ENCODE measurements at places on chromosomes 13 and 19.

DNA sequence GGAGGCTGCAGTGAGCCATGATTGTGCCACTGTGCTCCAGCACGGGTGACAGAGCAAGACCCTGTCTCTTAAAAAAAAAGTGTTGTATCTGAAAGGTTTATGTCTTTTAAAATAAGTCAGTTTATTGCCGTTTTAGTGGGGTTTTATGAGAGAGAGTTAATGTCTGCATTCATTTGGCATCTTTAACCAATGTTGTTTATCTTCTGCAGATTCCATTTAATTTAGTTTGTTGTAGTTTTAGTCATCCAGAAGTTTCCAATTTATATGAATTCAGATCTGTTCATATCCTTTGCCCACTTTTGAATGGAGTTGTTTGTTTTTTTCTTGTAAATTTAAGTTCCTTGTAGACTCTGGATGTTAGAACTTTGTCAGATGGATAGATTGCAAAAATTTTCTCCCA is 36.7 kb upstream of the LPAR6 start:
- DNase-seq: no peak

DNA sequence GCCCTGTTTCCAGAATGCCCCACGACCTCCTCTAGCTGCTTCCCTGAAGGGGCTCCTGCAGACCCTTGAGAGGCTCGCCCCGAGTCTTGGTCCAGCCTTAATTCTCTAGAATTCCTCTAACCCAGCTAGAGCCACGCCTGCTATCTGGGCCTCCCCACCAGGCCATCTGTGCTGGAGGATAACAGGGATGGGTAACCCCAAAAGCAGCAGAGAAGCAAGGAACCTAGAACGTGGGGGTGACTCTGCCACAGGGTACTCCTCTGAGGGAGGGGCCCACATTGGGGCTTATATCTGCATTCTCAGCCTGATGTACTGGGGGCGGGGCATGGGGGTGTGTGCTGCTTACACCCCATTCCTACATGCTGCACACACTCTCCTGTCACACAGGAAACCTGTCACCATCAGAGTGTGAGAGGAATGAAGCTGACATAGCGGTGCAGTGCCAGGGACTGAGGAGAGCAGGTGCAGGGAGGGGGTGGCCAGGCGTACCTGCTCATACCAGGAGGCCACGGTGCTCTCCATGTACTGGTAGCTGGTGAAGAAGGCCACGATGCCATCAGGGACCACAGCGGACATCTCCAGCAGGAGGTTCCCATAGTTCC is 13.8 kb downstream of the KLC3 start:
- no peak for DNase-seq

DNA sequence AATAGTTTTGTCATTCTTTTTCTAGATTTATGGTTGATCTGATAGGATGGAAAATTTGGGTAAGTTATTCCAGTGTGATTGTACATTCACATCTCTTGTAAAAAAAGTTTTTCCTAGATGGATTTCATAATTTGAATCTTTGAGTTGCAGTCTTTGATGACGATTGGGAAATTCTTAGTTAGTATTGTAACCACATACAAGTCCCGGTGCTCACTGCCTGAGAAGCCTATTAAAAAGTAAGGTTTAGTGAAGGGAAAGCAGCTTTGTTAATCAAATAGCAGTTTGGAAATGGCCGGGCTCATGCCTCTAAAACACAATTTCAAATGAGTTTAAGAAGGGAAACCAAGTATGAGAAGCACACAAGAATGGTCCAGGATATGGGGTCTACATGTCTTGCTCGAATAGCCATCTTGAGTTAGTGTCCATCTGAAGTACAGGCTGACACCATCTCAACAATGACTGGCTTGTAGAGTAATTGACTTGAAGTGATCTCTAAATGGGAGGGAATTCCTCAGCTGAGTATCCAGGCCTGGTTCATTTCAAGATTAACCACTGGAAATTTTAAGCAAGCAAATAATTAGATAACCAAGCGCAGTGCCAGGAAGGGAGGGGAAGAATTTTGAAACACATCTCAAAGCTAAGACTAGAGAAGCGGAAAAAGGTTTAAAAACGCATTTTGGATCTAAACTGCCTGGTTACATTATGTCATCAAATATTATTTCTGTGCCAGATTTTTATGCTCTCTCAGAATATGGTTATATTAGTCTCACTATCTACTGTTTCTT is 1145.6 kb upstream of the MIR17HG start:
- no peak for DNase-seq

GRCh38 chr19:11560404-11561051 is 1.5 kb upstream of the ELOF1 start:
- peak; percentile 74 for DNase-seq

GRCh38 chr19:34269968-34270621 is 15.7 kb downstream of the GARRE1 start:
- peak; percentile 88 for DNase-seq

- no peak for DNase-seq
These were observed 127.2 kb downstream of the CRYL1 start for GRCh38 chr13:20398459-20398858.

DNA sequence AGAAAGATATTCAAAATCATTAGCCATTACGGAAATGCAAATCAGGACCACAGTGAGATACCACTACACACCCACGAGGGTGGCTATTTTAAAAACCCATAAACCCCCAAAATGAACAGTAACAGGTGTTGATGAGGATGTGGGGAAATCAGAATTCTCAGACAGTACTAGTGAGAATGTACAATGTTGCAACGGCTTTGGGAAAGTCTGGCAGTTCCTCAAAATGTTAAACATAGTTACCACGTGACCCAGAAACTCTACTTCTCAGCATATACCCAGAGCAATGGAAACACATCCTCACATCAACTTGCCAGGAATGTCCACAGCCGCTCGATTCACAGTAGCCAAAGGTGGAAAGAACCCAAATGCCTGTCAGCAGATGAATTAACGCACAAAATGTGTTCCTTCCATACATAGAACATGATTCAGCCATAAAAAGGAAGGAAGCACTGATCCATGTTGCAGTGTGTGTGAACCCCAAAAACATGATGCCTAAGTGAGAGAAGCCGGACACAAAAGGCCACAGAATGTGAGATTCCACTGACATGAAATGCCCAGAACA is 7.0 kb downstream of the PLVAP start:
- no peak for DNase-seq

GRCh38 chr13:109400624-109401257 is 385.6 kb downstream of the IRS2 start:
- no peak for DNase-seq

DNA sequence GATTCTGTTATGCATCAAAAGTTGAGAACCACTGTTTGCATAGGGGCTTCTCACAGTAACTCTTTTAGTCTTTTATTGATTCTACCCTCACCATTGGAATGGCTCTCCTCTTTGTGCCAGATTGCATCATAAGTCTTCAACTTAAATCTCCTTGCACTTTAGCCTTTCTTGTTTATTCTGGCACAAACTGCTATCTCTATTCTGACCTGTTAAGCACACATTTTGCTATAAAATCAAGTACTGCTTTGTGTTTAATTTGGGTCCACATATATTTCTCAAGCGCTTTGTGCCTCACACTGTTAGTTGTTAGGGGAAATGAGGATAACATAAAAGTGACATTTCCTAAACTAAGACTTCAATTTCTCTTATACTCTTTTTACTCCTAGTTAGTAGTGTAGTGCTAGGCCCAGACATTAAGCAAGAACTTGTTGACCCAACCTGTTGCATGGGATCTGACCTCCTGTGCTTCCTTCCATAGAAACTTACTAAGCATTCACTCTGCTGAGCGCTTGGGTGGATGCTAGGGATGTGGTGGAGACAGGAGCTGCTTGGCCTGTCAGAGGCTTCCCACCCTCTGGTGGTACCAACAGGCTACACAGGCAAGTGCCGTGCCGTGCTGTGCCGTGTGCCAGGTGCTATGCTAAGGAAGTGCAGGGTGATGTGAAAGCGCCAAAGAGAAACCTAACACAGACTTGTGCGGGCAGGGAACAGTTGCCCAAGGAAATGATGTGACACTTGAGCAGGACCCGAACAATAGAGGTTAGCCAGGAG is 1.2 kb downstream of the UTP14C start:
- DNase-seq: no peak

- DNase-seq: no peak
These were observed 29.7 kb downstream of the MCF2L start for GRCh38 chr13:112998521-112999280.

DNA sequence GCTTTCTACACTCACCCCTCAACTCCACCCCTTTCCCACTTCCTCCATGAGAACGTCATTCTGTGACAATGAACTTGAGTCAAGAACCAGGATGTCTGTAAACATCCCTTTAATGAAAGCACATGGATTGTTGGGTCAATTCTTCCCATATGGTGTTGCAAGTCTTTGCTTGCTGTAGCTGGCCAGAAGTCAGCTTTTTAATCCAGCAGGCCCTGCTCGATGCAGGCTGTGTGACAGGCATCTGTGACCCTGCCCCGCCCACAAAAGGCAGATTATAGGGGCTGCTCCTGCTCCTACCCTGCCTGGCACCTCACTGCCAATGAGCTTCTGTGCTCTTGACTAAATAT is 78.0 kb downstream of the STARD13 start:
- no peak for DNase-seq

- DNase-seq: no peak
These were observed 44.0 kb downstream of the ATP11A start for GRCh38 chr13:112733661-112734379.

DNA sequence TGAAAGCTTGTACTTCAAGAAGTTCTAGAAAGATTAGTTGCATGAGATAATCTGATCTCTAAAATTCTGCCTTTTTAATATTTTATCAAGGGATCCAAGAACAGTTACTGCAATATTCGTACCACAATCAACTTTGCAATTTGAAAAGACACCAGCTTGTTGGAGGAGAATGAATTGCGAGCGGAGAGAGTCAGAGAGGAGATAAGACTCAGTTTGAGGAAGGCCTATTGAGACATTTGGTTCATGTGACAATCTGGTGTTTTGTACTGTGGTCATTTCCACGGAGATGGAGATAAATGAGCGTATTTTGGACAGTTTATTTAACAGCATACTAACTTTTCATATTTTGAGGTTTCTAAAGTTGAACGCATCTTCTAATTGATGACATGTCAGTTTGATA is 1276.0 kb downstream of the EFNB2 start:
- DNase-seq: no peak

GRCh38 chr13:38872693-38873092 is 117.9 kb downstream of the STOML3 start:
- no peak for DNase-seq

- no peak for DNase-seq
These were observed 30.2 kb upstream of the C19orf12 start for GRCh38 chr19:29745253-29745652.

GRCh38 chr19:16627193-16627927 is 644 bp downstream of the MED26 start:
- DNase-seq: peak; percentile 66

DNA sequence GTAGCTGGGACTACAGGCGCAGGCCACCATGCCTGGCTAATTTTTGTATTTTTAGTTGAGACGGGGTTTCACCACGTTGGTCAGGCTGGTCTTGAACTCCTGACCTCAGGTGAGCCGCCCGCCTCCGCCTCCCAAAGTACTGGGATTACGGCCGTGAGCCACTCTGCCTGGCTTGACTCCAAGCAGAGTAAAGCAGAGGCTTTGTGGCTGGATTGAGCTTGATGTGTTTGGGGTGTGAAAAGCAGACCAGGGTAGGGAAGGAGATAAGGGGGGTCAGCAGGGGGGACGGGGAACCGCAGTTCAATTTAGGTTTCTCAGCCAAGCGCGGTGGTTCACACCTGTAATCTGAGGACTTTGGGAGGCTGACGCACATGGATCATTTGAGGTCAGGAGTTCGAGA is 4.2 kb upstream of the CLPP start:
- DNase-seq: no peak

GRCh38 chr19:35140207-35140961 is 1.8 kb downstream of the FXYD1 start:
- DNase-seq: no peak

- DNase-seq: no peak
These were observed 780 bp upstream of the TSPAN16 start for GRCh38 chr19:11295180-11295579.

DNA sequence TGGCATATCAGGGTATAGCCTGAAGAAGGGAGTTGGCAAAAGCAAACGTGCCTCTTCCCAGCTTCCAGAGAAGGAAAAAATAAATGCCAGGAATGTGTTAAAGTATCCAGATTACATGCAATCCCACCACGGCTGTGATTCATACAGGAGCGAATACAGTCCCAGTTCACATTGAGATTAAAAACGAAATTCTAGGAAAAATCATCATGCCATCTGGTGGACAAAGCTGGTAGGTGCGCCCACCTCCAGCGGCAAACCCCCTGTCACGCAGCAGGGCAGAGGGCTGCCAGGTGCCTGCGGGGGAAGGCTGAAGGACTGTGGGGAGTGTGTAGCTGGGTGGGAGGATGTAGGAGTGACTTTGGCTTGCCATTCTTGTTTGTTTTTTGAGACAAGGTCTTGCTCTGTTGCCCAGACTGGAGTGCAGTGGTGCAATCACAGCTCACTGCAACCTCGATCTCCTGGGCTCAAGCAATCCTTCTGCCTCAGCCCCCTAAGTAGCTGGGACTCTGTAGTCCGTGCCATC is 6.4 kb upstream of the DMWD start:
- peak; percentile 85 for DNase-seq

- peak; percentile 30 for DNase-seq
These were observed 54.1 kb upstream of the ADGRE1 start for GRCh38 chr19:6833166-6833790.

DNA sequence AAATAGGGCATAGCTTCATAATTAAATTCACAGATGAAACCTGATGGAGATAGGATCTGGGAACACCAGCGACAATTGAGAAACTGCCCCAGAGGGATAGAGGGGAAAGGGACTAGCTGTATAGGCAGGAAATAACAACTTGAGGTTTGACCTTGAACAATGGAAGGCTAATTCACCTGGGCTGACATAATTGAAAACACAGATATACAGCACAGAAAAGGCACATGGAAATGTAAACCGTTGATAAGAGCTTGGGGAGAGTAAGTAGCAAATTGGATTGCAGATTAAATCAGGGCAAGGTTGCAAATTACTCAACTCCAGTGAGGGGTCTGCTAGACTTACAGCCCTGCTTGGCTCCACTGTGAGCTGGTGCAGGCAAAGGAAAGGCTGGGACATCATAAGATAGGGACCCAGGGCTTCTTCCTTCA is 246.7 kb downstream of the DLEU7 start:
- DNase-seq: no peak

- no peak for DNase-seq
These were observed 368 bp downstream of the KCNC3 start for GRCh38 chr19:50328873-50329145.

DNA sequence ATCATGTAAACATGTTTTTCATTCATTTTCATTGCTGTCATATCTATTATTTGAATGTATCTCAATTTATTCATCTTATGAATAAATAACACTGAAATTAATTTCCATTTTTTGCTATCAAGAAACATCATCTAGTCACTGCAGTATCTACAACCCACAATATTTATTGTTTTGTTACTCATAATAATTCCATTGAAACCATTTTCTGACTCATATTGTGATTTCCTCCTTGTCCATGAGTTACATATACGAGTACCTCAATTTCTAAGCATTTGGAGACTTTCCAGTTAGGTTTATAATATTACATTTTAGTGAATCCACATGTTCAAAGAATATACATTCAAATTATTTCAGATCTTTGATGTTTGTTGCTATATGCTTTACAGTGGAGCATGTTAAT is 1524.0 kb downstream of the SLITRK1 start:
- DNase-seq: no peak

- DNase-seq: peak; percentile 79
These were observed 6.6 kb downstream of the EPS8L1 start for GRCh38 chr19:55082020-55082851.

GRCh38 chr13:59494151-59494550 is 669.6 kb downstream of the DIAPH3 start:
- no peak for DNase-seq

- DNase-seq: peak; percentile 3
These were observed 30.2 kb upstream of the TFDP1 start for GRCh38 chr13:113554333-113554700.

All from activated effector memory CD4-positive, alpha-beta T cell treated with anti-CD3 and anti-CD28 coated beads, Interleukin-2, amount 50 U/mL, for 16 hours (primary cell).